ENCODE measurements at places on chromosomes 6 and 20.

- no peak overlapping the region for H3K27ac ChIP-seq
- no peaks in the 10 kb centered on the region for H3K36me3 ChIP-seq
- no peaks in the 10 kb centered on the region for H3K4me1 ChIP-seq
- no peak overlapping the region for H3K4me3 ChIP-seq
These were observed 118.0 kb downstream of the ANKS1A start for GRCh38 chr6:35007016-35007415.

GRCh38 chr6:15735567-15736265 is 72.9 kb upstream of the DTNBP1 start:
- peaks cover 4% of the 10 kb centered on the region for H3K4me1 ChIP-seq
- H3K4me3 ChIP-seq, result no peak overlapping the region
- no peaks in the 10 kb centered on the region for H3K27me3 ChIP-seq
- H3K27ac ChIP-seq, result no peak overlapping the region
- DNase-seq, result no peak
- no peaks in the 10 kb centered on the region for H3K36me3 ChIP-seq

- H3K27ac ChIP-seq, result no peak overlapping the region
- no peak overlapping the region for H3K4me3 ChIP-seq
- no peaks in the 10 kb centered on the region for H3K36me3 ChIP-seq
- H3K4me1 ChIP-seq, result no peaks in the 10 kb centered on the region
- H3K27me3 ChIP-seq, result peaks cover 67% of the 10 kb centered on the region
These were observed 61.3 kb downstream of the BMP6 start for GRCh38 chr6:7787137-7787608.

DNA sequence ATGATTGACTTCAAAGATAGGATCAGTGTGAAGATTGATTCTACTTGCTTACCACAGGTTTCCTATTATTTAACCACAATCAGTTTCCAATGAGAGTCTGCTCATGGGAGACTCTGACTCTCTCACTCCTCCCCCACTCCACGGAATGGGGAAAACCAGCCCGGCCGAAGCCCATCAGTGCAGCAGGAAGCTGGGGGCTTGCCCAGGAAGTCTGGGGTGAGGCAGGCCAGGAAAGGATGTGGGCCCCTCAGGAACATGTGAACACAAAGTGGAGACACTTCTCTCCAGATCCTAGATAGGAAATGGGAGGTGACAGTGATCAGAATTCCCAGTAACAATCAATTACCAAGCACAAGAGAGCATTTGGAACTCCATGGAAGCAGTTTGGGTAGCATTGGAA is 144.2 kb downstream of the TTLL2 start:
- DNase-seq, result no peak
- H3K36me3 ChIP-seq, result no peaks in the 10 kb centered on the region
- H3K4me3 ChIP-seq, result no peak overlapping the region
- no peak overlapping the region for H3K27ac ChIP-seq
- peaks cover 5% of the 10 kb centered on the region for H3K27me3 ChIP-seq

DNA sequence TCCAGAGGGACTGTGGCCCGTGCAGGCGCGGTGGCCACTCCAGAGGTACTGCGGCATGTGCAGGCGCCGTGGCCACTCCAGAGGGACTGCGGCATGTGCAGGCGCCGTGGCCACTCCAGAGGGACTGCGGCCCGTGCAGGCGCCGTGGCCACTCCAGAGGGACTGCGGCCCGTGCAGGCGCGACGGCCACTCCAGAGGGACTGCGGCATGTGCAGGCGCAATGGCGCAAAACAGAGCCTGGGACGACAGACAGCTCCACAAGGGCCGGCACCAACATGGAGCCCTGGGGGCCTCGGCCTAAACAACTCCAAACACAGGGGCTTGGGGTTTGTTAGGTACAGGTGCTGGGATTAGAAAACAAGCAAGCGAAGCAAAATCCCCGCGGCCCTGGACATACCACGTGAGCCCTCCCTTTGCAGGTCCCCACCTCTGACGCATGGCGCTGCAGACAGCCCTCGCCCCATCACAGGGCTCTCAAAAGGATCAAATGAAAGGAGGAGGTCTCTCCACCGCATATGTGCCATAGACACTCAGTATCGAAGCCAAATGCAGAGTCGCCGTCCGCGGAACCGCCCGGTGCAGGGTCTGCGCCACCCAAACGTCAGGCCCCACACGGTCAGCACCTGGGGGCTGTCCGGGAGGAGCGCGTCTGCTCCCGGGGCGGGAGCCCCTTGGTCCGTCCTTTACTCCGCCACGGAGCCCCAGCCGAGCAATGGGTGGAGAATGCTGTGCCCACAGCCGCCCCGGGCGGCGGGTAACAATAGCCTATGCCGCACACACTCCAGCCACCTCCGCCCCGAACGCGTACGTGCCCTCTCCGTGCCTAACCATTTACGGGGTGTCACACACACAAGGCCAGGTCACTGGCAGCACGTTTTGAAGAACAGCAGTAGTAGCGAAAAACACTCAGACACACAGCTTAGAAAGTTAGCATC is 85.7 kb downstream of the TAF4 start:
- H3K27me3 ChIP-seq, result no peaks in the 10 kb centered on the region
- DNase-seq, result no peak
- no peak overlapping the region for H3K4me3 ChIP-seq
- no peaks in the 10 kb centered on the region for H3K36me3 ChIP-seq
- H3K27ac ChIP-seq, result no peak overlapping the region

DNA sequence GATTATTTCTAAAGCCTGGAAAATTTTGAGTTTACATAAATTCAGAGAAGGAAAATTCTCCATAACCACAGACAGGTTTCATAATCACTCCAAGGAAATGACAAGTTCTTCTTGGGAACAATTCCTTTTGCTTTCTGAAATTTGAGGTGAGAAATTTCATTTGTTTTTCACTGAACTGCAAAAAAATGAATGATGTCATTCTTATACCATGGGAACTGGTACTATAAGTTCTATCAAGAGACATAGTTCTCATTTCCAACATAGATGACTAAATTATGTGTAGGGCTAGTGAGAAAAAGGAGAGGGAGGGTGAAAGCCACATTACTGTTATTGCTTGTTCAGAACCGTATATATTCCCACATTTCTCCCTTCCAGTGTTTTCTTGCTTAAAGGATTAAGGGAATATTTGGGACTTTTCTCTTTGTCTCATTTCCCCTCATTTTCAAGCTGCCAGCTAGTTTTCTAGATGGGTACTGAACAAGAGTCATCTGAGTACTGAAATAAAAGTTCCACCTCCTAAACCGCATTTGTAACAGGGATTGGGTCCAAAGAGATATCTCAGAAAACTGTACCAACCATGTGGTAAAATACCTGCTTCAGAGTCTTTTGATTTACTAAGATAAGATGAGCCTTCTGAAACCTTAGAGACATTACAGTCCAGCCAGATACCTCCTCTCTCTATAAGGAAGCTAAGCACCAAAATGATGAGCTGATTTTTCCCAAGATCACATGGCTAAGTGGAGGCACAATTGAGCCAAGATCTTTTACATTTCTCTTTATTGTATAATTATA is 144.3 kb upstream of the PRDM1 start:
- no peaks in the 10 kb centered on the region for H3K27me3 ChIP-seq
- no peaks in the 10 kb centered on the region for H3K36me3 ChIP-seq
- H3K4me3 ChIP-seq, result no peak overlapping the region
- no peak overlapping the region for H3K27ac ChIP-seq
- DNase-seq, result no peak

DNA sequence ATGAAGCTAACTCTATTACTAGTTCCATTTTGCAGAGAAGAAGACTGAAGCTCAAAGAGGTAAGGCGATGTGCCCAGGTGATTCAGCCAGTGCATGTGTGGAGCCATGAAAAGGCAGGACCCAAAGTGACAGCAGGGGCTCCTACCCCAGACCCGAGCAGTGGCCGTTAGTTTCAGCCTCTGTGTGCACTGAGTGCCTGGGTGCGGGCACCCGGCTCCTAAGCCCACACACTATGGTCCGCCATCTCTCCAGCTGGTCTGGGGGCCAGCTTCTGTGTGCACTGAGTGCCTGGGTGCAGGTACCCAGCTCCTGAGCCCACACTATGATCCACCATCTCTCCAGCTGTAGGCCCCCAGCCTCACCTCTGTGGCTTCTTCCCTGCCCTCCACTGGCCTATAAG is 123.5 kb upstream of the CST7 start:
- H3K27ac ChIP-seq, result no peak overlapping the region
- H3K4me1 ChIP-seq, result no peaks in the 10 kb centered on the region
- no peaks in the 10 kb centered on the region for H3K36me3 ChIP-seq

- DNase-seq, result no peak
- no peaks in the 10 kb centered on the region for H3K36me3 ChIP-seq
- H3K4me3 ChIP-seq, result no peak overlapping the region
- peaks cover 66% of the 10 kb centered on the region for H3K27me3 ChIP-seq
- H3K4me1 ChIP-seq, result no peaks in the 10 kb centered on the region
These were observed 41.2 kb downstream of the RPP21 start for GRCh38 chr6:30386166-30386565.

- no peaks in the 10 kb centered on the region for H3K27me3 ChIP-seq
- no peaks in the 10 kb centered on the region for H3K36me3 ChIP-seq
- DNase-seq, result no peak
- peaks cover 3% of the 10 kb centered on the region for H3K4me1 ChIP-seq
- peak overlapping the region; percentile 74 for H3K4me3 ChIP-seq
These were observed 802 bp downstream of the HDAC2 start for GRCh38 chr6:113969888-113970804.

- H3K36me3 ChIP-seq, result no peaks in the 10 kb centered on the region
- no peaks in the 10 kb centered on the region for H3K27me3 ChIP-seq
- DNase-seq, result no peak
- H3K4me1 ChIP-seq, result no peaks in the 10 kb centered on the region
These were observed 112.9 kb upstream of the BTN3A2 start for GRCh38 chr6:26252077-26252472.

GRCh38 chr20:47551841-47552240 is 50.2 kb downstream of the NCOA3 start:
- no peak overlapping the region for H3K27ac ChIP-seq
- DNase-seq, result no peak
- H3K27me3 ChIP-seq, result no peaks in the 10 kb centered on the region
- H3K4me3 ChIP-seq, result no peak overlapping the region
- H3K4me1 ChIP-seq, result peaks cover under 1% of the 10 kb centered on the region
- H3K36me3 ChIP-seq, result no peaks in the 10 kb centered on the region

GRCh38 chr6:137305691-137306090 is 86.5 kb upstream of the IFNGR1 start:
- H3K27me3 ChIP-seq, result no peaks in the 10 kb centered on the region
- DNase-seq, result no peak
- H3K4me3 ChIP-seq, result no peak overlapping the region
- no peaks in the 10 kb centered on the region for H3K36me3 ChIP-seq
- peaks cover 9% of the 10 kb centered on the region for H3K4me1 ChIP-seq

- no peak overlapping the region for H3K27ac ChIP-seq
- no peak for DNase-seq
- H3K4me1 ChIP-seq, result peaks cover 2% of the 10 kb centered on the region
- no peak overlapping the region for H3K4me3 ChIP-seq
These were observed 57.1 kb downstream of the DOP1A start for GRCh38 chr6:83124553-83124952.

GRCh38 chr6:70041411-70041810 is 175.1 kb downstream of the COL19A1 start:
- H3K4me1 ChIP-seq, result no peaks in the 10 kb centered on the region
- H3K4me3 ChIP-seq, result no peak overlapping the region
- H3K27me3 ChIP-seq, result peaks cover 3% of the 10 kb centered on the region
- H3K36me3 ChIP-seq, result no peaks in the 10 kb centered on the region

- no peak for DNase-seq
- no peaks in the 10 kb centered on the region for H3K36me3 ChIP-seq
- no peak overlapping the region for H3K27ac ChIP-seq
- peaks cover 30% of the 10 kb centered on the region for H3K27me3 ChIP-seq
- H3K4me1 ChIP-seq, result no peaks in the 10 kb centered on the region
These were observed 163.5 kb downstream of the KIF6 start for GRCh38 chr6:39561536-39562266.

DNA sequence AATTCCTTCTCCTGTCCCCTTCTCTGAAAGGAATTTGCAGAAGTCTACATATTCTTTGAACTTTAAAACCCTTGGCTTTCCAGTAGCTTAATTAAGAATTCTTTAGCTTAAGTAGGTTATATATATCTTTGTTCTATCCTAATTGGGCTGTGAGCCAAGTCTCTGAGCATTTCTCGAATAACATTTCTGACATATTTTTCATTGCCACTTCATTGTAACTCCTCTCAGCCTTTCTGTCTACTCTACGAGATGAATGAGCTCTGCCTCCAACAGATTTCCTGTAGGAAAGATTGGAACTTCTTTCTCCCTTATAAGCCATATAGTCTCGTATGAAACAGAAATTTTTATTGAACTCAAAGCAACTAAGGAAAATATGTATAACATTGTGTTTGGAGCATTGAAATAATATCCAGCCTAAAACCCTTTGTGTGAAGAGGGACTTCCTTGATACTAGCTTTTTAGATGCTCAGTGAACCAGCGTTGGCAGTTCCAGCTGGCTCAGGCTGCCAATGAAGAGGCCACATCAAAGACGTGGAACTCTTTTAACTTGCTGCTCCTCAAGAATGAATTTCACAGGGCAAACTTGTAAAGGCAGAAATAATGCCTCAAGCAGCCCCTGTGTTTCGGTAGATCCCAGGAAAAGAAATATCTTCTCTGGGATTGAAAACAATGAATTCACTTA is 87.7 kb upstream of the NOX3 start:
- H3K27me3 ChIP-seq, result no peaks in the 10 kb centered on the region
- H3K36me3 ChIP-seq, result no peaks in the 10 kb centered on the region
- H3K27ac ChIP-seq, result no peak overlapping the region
- no peak overlapping the region for H3K4me3 ChIP-seq
- H3K4me1 ChIP-seq, result no peaks in the 10 kb centered on the region
- DNase-seq, result no peak

GRCh38 chr20:58374027-58374850 is 14.8 kb upstream of the VAPB start:
- no peak overlapping the region for H3K27ac ChIP-seq
- no peaks in the 10 kb centered on the region for H3K36me3 ChIP-seq
- H3K4me3 ChIP-seq, result no peak overlapping the region
- no peaks in the 10 kb centered on the region for H3K27me3 ChIP-seq

GRCh38 chr20:25057234-25058050 is 497 bp downstream of the ACSS1 start:
- DNase-seq, result no peak
- no peak overlapping the region for H3K4me3 ChIP-seq
- H3K27ac ChIP-seq, result no peak overlapping the region
- no peaks in the 10 kb centered on the region for H3K36me3 ChIP-seq
- H3K27me3 ChIP-seq, result peaks cover 25% of the 10 kb centered on the region

- H3K27ac ChIP-seq, result no peak overlapping the region
- peaks cover 38% of the 10 kb centered on the region for H3K27me3 ChIP-seq
- no peak for DNase-seq
These were observed 67.3 kb downstream of the KCNB1 start for GRCh38 chr20:49415005-49415667.

All from HCT116 (cell line).